Activated T-helper 1 cell treated with anti-CD3 and anti-CD28 coated beads, Interleukin-2, amount 50 U/mL, for 16 hours (primary cell): ENCODE measurements at places on chromosomes 3 and 15.

GRCh38 chr3:185420762-185421161 is 57.8 kb downstream of the MAP3K13 start:
- no peak for DNase-seq

DNA sequence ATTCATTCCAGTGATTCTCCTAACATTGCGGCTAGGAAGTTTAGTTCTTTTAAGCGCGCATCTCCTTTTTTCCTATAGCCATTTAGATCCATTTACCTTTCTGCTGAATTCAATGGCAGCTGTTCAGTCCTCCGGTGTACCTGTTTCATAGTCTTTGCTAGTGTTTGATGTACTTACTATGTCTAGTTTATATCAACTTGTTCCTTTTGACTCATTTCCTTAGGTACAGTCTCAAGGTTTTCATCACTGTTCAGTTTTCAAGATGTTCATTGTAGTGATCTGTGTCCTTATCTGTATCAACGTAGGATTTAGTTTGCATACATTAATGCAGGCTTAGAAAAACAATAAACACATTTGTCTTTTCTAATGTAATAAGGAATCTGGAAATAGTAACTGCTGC is 59.0 kb upstream of the MBNL1 start:
- DNase-seq, result no peak

DNA sequence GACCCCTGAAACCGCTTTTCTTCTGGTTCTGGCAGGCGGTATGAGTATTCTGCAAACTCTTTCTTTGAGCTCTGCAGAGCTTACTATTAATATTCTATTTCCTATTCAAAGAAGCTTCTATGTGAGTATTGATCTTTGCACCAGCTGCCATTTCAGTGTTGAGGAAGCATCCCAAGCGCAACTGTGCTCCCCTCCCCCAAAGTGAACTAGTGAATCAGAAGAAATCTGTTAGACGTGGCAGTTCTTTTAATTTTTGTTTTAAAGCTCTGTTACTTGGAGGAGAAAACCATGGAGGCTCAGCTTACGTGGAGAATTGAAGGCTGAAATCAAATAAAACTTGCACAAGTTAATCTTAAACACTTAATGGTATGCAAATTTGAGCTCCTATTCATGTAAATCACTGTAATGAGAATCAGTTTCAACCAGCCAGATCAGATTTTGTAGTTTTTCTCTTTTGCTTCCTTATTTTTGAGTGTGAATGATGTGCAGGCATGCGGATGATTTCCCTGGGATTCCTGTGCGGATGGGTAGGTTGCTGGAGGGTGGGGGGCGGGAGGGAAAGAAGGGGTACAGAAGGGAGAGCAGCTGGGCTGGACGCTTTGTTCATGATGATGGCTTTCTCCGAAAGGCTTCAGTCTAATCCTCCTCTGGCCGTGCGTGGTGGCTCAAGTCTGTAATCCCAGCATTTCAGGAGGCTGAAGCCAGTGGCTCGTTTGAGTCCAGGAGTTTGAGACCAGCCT is 16.1 kb upstream of the AGBL1 start:
- DNase-seq, result no peak

DNA sequence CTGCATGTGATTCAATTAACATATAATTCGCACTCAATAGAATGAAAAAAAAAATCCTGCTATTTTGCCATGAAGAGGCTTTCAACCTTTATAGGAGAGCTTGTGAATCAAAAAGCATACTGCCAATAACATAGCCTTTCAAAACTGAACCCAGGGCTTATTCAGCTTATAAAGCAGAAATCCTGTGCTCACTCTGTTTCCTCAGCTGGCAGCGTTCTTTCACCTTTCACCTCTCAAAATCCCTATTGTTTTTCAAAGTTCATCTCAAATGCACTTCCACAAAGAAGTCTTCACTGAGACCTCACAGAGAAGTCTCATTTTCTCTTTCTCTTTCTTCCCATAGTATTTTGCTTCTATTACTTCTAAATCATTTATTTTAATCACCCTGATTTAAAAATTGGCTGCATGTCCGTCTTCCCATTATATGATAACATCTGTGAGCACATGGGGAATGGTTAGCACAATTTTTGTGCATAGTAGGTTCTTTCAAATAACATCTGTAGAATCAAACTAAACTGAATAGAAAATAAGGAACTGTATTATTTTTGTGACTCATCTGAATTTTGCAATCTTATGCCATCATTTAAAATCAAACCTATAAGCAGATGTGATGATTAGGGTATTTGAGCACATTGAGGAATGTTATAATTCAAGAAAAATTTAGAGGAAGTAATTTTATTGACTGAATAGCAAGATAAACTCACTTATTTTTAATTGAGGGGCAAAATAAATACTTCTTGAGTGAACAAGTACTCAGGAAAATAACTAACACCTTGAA is 373.4 kb downstream of the NLGN1 start:
- no peak for DNase-seq
